Kasumi-1 (cell line): ENCODE measurements at places on chromosomes 16 and 17.

DNA sequence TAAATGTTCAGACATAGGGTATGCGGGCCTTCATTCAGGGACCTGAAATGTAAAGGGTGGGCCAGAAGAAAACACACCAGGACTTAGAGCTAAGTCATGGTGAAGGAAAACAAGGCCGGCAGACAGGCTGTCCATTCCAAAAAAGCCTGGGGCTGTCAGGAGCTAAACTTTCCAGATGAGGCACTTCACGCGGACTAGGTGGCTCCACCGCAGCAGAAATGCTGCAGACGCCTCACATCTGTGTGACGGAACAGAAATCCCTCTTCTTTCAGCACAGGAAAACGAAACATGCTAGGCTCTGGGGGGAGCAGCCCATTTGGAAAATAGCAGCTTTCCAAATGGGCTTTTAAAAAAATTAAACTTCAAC is 88.7 kb downstream of the HS3ST3A1 start:
- no peak for DNase-seq

- no peak for DNase-seq
Measured at GRCh38 chr17:9228408-9229159, 207.3 kb downstream of the NTN1 start.

DNA sequence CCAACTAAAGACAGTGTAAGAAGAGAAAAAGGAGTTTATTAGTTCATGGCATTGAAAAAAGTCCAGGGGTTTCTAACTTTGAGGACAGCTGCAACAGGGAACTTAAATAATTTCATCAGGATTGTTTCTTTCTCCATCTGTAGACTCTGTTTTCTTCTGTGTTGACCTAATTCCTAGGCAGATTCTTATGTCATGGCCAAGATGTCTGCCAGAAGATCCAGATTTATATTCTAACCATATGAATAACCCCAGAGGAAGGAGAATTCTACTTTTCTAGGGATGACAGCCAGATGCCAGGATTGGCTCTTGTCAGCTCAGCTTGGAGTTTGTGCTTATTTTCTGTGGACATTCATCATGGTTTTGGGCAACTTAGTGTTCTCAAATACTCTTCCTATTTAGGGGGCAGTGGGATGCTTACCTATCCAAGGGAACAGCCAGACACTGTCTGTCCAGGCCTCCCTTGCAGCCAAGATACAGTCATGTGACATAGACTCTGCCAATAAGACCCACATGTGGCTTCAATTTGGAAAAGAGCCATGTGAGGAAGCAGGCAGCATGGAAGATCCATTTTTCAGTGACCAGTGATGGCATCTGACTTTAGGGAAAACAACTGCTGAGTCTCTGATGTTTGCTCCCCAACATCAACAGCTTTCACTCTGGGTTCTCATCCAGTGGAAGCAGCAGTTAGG is 18.2 kb downstream of the PCTP start:
- no peak for DNase-seq

DNA sequence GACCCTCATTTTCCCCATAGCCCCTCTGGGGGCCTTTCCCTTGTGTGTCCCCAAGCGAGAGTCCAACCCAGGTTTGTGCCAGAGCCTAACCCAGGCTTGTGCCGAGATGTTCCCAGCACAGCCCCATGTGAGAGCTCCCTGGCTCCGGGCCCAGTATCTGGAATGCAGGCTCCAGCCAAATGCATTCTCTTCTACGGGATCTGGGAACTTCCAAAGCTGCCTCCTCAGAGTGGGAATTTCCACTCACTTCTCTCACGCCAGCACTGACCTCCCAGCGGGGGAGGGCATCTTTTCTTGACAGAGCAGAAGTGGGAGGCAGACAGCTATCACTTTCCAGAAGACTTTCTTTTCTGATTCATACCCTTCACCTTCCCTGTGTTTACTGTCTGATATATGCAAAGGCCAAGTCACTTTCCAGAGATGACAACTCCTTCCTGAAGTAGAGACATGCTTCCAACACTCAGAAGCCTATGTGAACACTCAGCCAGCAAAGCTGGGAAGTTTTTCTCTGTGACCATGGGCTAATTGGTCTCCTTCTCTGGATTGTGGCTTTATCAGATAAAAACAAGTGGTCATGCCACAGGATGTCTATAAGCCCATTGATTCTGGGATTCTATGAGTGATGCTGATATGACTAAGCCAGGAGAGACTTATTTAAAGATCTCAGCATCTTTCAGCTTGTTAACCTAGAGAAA is 2.5 kb upstream of the CCL2 start:
- DNase-seq = no peak

- DNase-seq = no peak
Measured at GRCh38 chr16:26177438-26177837, 485.7 kb downstream of the HS3ST4 start.

DNA sequence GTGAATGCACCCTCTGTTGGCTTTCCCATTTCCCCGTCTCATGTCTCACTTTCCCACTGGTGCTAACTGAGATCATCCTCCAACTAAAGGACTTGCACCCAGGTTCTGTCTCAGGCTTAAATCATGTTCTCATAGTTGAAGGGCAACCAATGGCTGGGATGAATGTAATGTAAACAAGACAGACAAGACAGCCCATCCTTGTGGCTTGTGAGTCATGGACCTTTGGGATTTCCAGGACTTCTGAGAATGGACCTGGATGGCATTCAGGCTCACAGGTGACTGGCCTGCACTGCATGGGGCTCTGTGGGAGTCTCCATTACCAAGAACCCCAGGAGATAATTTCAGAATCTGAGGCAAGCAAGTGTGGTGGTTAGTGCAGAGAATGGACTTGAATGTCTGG is 347.5 kb downstream of the HAPSTR1 start:
- no peak for DNase-seq

DNA sequence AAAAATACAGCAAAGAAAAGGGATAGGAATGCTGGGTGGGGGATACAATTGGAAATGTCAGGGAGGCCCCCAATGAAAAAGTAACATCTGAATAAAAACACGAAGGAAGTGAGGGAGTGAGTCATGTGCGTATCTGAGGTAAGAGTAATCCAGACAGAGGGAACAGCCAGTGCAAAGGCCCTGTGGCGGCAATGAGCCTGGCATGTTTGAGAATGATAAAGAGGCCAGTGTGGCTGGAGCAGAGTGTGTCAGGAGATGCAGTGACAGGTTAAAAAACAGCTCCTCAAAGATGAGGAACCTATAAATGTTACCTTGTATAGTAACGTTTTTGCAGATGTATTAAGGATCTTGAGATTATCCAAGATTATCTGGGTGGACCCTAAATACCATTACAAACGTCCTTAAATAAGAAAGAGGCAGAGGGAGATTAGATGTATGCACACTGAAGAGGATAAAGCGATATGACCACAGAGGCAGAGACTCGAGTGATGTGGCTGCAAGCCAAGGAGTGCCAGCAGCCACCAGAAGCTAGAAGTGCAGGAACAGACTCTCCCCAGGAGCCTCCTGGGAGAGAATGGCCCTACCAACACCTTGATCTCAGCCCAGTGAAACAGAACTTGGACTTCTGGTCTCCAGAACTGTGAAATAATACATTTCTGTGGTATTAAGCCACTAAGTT is 17.8 kb upstream of the SLC35B1 start:
- no peak for DNase-seq

DNA sequence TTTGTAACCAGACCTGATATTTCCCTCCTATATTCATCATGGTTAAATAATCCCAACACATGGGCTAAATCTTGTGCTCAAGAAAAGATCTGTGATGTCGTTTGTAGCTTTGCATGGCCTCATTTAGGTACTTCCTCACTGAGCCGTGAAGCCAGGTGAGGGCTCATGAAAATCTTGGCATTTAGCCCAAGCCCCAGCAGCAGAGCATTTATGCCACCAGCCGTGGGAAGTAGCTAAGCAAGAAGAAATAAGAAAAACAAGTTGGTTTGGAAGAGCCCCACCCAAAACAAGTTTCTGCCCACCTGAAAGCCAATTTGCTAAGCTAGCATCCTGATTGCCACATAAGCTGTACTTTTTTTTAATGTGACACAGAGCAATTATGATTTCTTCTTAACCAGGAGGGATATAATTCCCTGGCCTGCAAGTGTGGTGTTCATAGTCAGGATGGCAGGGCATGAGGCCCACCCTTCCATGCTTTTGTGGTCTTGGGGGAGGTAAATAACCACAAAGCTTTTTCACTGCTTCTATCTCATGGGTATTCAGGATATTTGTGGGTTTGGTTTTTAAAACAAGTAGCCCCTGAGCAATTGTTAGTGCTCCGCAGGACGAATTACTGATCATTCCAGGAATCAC is 10.5 kb downstream of the TMIGD1 start:
- no peak for DNase-seq

GRCh38 chr17:32914181-32914580 is 13.8 kb upstream of the TMEM98 start:
- no peak for DNase-seq

DNA sequence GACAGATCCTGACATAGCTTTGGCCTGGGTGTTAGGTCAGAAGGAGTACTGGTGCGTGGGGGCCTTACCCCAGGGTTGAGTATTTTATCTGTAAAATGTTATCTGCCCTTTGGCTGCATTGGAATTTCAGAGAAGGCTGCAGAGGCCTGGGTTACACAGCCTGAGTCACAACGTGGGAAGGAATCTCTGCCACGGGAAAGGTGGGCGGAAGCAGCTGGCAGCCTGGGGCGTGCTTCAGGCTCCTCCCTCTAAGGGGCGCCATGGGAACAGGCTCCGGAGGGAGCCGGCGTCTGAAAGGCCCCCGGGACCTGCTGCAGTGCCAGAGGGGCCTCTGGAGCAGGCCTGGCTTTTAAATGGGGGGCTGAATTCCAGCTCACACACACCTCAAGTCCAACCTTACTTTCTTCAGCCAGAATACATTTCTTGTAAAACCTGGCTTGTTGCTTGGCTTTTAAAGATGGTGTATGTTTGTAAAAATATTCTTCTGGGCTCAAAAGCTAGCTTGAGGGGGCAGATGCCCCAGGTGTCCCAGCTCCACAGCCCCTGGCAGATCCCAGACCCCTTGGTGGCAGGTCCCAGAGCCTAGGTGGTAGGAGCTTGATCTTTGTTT is 142.2 kb downstream of the RAB11FIP4 start:
- peak; percentile 24 for DNase-seq

DNA sequence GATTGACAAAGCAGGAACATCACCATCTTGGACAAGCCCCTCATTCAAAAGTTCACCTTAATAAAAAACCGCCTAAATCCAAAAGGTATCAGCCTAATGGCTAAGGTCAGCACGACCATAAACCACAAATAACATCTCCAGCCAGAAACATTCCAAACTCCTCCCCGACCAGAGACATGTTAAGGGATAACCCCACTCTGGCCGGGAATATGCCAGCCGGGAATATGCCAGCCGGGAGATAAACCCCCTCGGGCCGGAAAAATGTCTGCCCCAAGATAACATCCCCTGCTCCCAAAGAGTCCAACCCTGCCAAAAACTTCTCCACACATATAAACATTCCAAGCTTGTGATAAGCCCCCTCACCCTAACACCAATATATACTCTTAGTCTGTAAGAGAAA is 1.4 kb downstream of the DHX33 start:
- no peak for DNase-seq

DNA sequence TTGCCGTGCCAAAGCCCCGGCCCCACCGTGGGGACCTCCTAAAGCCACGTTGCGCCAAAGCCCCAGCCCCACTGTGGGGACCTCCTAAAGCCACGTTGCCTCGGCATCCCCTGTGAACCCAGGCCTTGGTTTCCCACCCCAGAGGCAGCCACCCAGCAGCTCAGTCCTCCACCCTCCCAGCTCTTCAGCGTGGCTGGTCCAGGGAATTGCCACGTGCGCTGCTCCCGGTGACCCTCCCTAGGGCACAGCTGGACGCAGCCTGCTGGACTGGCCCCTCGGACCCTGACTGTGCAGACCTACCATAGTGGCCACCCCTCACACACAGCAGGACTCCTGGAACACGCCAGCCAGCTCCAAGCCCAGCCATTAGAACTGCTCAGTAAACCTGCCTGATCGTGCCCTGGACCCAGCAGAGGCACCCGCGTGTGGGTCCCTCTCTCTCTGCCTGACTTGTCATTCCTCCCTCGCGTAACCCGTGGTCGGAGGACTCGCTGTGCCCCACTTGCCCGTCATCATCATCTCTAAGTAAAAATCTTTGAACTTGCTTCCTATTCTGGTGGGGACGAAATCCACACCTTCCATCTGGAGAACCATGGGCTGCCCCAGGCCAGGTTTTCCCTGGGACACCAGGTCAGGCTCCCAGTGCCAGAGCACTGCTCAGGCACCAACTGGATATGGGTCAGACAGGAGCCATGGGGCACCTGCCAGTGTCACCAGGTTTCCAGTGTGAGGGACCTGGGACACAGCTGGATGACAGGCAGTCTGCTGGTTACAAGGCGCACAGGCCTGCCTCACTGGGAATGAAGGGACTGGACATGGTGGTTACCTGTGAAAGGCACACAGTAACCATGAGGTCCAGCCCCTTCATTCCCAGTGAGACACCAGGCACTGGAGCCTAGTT is 5.6 kb downstream of the CIAO3 start:
- DNase-seq = no peak

DNA sequence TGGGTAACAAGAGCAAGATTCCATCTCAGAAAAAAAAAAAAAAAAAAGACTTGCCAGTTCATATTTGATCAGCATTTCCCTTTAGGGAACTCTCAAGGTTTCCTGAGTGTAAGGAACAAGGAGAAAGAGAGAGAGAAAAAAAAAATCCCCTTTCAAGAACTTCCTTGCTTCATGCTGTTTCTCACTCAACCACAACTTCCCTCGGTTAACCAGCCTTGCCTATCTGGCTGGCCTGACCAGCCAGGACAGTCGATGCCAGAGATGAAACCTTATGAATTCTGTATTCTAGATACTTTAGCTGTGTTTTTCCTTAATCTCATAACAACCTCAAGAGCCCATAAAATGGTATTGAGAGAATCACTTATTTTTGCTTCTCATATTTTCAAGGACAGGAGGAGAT is 2.6 kb upstream of the N4BP1 start:
- peak; percentile 29 for DNase-seq

DNA sequence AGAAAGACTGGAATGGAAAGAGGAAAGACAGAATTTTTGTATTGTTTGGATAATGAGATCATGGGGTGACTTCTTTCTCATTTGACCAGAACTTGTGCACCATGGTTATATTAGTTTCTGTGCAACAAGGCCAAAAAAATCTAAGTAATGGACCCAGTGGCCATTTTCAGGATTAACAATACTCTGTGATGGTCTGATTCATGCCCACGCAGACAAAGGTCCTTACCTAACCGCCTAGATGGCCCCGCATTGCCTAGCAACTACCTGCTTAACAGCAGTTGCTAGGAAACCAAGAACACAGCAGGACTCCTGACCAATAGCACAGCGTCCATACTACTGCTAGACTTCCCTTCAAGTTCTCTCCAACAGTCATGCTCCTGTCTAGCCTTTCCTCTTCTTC is 22.4 kb downstream of the MIS12 start:
- DNase-seq = no peak

- no peak for DNase-seq
Measured at GRCh38 chr17:48239603-48239995, 132.0 kb downstream of the SNX11 start.

DNA sequence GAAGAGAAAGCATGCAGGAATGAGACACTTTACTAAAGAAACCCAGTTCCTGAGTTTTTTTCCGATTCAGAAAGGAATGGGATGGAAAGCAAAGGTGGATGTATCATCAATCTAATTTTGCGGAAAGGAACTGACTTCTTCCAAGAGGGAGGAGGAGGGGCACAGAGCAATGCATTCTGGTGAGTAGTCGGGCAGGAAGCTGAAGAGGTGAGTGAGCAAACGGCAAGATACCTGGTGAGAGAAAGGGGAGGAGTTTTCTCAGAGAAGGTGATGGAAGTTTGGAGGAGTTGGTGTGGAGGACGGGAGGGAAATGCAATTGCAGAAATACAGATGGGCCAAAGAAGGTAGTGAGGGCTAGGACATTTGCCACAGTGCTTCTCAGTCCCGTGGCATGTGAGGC is 713.2 kb downstream of the KCNJ2 start:
- no peak for DNase-seq
